Regular cardiac myocyte (primary cell): ENCODE measurements at places on chromosomes 5 and 9. TPM values are rescaled to one million over a fixed set of nuclear protein-coding genes. Genes with fewer than 3 reads are reported as not detected.

HRCT1 gene
- 0.28 and 0.58 TPM in 2 replicates for total RNA-seq

IL9 gene
- total RNA-seq = not detected in 2 replicates

RELL2 gene
- total RNA-seq = 2.7 and 3.7 TPM in 2 replicates

COL23A1 gene
- total RNA-seq = under 0.01 and 0.28 TPM in 2 replicates

SLCO6A1 gene
- not detected in 2 replicates for total RNA-seq
